Inflammatory macrophage (primary cell): ENCODE measurements at places on chromosomes 7 and 10.

DNA sequence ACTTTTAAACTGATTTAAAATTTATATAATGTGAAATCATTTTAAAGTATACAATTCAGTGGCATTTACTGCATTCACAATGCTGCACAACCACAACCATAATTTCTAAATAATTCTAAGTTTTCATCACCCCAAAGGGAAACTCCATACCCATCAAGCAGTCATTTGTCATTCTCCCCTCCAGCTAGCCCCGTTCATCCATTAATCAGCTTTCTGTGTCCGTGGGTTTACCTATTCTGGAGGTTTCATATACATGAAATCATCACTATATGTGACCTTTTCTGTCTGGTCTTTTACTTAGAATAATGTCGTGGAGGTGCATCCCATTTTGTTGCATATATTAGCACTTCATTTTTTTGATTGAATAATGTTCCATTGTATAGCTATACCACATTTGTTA is 214.1 kb downstream of the ADK start:
- DNase-seq: no peak

DNA sequence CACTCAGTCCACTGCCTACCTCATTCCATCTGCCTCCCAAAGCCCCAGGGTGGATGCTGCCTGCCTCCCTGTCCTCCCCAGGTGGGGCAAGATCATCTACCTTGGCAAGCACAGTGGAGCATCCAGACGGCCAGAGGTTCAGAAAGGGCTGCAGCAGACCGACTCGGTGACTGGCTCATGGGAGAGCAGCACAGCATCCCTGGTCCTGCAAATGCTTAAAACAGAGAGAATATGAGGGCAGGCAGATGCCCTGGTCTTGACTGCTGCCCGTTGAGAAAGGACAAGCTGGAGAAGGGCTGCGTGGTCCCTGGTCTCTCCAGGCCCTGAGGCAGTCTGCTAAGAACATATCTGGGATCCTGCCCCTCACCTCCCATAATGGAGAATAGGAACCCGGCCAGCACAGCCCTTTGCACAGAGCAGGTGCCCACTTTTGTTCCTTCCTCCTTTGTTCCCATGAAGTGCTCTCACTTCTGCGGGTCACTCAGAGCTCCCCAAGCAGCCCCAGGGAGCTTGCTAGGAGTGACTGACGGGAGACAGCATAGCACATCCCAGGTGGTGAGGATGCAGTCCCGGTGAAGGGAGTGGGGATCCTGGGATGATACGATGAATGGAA is 1.4 kb downstream of the HPS1 start:
- no peak for DNase-seq

DNA sequence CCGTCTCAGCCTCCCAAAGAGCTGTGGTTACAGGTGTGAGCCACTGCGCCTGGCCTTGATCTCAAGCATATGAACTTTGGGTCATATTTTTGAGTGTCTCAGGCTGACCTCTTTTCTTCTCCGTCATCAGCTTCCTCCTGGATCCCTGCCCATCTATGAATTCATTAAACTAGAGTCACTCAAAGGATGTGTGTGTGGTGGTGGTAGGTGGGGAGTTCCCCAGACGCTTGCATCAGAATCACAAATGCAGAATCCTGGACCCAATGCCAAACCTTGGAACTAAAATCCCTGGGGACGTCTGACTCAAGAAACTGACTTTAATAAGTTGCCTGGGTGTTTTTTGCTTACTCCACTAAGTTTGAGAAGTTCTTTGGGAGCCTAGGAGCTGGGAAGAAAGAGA is 6.7 kb upstream of the CREB5 start:
- peak; percentile 87 for DNase-seq

DNA sequence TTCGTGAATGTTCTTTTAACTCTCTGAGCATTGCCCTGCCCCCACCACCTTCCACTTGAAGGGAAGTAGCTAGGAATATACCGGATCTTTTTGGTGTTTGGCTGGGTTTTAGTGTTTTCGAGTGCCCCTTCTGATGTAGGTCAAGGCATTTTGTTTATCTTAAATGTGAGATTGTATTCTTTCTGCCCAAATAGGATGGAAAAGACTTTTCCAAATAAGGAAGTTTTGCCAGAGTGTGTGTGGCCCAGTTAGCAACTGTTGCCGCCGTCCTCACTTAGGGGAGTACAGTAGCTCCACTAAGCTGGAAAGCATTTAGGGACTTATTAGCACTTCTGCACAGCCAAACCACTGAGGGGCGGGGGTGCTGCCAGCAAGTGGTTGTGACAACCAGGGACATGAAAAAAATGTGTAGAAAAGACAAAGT is 29.8 kb upstream of the VCL start:
- DNase-seq: no peak

DNA sequence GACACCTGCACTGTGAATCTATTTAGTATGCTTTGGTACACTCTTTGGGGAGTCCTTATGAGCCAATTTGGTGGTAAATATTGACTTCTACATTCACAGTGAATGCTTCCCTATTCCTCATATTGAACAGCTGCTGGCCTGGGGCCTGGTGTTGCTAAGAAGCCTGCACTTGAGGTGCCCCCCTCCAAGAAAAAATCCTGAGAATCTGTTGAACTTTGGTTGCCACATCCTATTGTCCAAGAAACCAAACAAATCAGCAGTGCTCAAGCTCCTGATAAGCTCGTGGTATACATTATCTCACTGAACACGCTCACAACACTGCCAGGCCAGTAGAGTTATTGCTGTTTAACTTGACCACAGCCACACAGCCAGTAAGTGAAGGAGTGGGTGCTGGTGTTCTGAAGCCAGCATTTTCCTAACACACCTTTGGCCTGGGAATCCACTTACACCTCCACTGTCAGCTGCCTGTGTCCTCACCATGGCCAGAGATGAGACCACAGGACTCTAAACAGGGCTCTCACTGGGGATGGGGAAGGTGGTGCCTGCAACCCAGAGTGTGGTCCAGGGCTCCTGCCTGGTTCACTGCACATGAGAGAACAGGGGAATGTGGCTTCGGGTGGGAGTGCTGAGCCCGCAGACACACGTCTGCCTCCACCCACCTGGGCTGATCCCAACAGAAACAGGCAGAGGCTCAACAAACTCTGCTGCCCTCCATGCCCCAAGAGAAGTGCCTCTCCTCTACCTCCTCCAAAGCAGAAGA is 6.7 kb downstream of the DDC start:
- DNase-seq: no peak

GRCh38 chr7:127907110-127908040 is 123.9 kb downstream of the LRRC4 start:
- no peak for DNase-seq

DNA sequence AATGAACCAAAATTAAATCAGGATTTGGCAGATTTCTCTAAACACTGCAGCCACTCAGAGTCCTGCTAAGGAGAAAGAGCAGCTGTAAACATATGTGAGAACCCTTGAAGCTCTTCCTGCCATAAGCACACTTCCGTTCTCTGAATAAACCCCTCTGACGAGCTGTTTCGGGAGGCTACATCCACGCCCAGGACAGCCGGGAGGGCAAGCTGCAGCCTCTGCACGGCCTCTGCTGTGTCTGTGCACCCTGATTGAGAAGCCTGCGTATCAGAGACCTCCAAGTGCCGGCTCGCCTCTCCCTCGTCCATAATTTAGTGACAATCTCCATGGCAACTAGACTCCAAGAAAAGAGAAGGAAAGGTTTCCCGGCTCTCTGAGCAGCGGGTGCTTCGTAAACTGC is 114.4 kb downstream of the PTPRN2 start:
- DNase-seq: peak; percentile 3

DNA sequence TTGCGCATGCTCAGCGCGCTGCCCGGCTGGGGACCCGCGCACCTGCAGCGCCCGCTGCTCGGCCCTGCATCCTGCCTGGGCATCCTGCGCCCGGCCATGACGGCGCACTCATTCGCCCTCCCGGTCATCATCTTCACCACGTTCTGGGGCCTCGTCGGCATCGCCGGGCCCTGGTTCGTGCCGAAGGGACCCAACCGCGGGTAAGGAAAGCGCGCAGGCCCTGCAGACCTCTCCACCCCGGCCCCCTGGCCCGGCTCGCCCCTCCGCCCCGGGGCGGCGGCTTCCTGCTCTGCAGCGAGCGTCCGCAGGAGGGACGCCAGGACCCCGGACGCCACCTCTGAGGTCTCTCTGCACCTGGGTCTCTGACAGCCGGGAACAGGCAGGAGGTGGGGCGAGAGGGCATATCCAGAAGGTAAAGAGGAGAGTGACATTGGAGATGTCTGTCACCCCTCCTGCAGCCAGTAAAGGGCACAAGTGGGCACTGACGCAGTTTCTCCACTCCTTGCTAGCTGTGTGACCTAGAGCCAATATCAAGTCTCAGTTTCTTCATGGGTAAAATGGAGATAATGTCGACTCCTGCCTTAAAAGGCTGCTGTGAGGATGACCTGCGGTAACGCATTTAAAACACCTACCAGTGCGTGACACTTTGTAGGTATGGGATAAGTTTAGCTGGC is 338 bp downstream of the ATP6V0E2 start:
- DNase-seq: no peak
